ENCODE measurements at places on chromosomes 3 and 15.

- H3K27me3 ChIP-seq, result no peaks in the 10 kb centered on the region
- no peaks in the 10 kb centered on the region for H3K4me1 ChIP-seq
- H3K27ac ChIP-seq, result no peak overlapping the region
- DNase-seq, result no peak
- H3K36me3 ChIP-seq, result no peaks in the 10 kb centered on the region
Measured at GRCh38 chr3:20516311-20516710, 330.3 kb upstream of the SGO1 start.

DNA sequence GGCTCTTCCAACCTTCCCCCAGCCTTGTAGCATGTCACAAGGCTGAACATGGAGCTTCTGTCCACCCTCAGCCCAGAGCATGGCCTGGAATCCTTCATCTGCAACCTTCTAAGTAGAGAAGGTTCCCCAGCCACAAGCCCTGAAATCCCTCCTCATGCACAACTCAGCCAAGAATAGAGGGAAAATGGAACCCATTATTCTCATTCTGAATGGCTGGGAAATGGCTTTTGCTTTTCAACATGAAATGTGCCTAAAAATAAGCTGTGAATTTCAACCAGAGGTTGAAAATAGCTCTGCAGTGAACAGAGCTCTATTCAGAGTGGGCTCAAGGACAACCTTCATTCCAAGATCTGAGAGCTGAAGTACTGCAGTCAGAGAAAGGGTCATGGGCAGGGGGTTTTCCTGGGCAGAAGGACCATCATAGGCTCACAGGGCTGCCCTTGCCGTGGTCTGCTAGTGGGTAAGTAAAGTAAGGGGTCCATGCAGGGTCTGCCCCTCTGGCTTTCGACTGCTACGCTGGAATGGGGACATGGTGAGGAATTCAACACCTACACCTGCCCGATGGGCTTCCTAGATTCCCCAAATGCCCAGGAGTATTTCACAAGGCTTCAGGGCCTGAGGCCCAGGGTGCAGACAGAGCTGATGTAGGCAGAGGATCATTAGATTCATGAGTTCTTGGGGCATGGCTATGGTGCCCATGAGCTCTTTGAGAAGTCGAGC is 35.9 kb downstream of the POC1A start:
- no peak overlapping the region for H3K27ac ChIP-seq
- H3K4me1 ChIP-seq, result peaks cover 2% of the 10 kb centered on the region
- H3K27me3 ChIP-seq, result no peaks in the 10 kb centered on the region
- no peak for DNase-seq

DNA sequence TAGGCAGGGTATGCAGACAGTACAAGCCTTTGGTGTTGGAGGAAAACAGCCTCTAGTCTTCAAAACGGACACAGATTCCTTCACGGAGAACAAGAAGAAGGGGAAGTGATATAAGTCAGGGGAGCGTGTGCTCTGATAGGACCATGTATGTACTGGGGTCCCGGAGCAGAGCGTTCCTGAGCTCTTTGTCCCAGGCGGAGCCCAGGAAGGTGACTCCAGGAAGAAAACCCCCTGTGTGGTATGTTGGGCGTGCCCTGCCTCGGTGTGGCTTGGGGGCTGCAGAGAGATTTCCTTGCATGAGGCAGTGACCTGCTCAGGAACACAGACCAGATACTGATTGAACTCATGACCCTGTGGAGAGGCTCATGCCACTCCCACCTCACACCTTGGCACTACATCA is 21.7 kb downstream of the MELTF start:
- DNase-seq, result no peak
- H3K4me1 ChIP-seq, result peaks cover 3% of the 10 kb centered on the region
- H3K27ac ChIP-seq, result no peak overlapping the region
- H3K36me3 ChIP-seq, result no peaks in the 10 kb centered on the region

DNA sequence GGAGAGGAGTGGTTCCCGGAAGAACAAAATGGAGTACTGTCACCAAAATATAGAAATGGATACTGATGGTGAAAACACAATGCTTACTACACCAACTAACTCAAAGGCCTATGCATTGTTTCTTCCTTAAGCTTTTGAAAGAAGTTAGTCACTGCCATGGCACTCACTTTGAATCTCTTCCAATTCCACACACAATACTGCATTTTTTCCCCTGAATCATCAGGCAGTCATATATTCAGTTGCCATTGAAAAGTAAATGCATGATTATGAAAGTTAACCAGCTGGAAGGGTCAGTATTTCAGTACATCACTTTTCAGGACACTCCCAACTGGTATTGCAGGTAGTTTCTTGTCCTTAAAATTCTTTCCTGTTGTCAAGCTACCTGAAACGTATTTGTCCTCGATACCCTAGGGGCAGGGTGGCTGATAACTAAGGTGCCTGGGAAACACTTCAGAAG is 9.0 kb upstream of the LRRFIP2 start:
- H3K27ac ChIP-seq, result no peak overlapping the region
- H3K27me3 ChIP-seq, result no peaks in the 10 kb centered on the region
- no peak overlapping the region for H3K4me3 ChIP-seq
- peaks cover 12% of the 10 kb centered on the region for H3K4me1 ChIP-seq
- no peak for DNase-seq

DNA sequence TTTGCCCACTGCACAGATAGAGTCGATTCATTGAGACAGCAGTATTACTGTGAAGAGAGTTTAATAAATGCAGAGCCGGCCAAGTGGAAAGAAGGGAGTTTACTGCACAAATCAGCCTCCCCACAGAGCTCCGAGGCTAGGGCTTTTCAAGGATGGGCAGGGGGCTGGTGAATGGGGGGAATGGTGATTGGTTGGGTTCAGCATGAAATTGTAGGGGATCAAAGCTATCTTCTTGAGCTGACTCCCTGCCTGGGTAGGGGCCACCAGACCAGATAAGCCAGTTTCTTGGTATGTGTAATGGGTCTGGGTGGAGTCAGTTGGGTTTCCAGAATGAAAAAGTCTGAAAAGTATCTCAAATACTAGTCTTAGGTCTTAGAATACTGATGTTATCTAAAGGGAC is 66.6 kb downstream of the SYNPR start:
- H3K4me3 ChIP-seq, result no peak overlapping the region
- no peak for DNase-seq
- peaks cover 9% of the 10 kb centered on the region for H3K4me1 ChIP-seq
- no peaks in the 10 kb centered on the region for H3K27me3 ChIP-seq

GRCh38 chr3:20462723-20463122 is 276.7 kb upstream of the SGO1 start:
- no peaks in the 10 kb centered on the region for H3K4me1 ChIP-seq
- no peaks in the 10 kb centered on the region for H3K27me3 ChIP-seq
- H3K36me3 ChIP-seq, result no peaks in the 10 kb centered on the region
- no peak overlapping the region for H3K4me3 ChIP-seq

DNA sequence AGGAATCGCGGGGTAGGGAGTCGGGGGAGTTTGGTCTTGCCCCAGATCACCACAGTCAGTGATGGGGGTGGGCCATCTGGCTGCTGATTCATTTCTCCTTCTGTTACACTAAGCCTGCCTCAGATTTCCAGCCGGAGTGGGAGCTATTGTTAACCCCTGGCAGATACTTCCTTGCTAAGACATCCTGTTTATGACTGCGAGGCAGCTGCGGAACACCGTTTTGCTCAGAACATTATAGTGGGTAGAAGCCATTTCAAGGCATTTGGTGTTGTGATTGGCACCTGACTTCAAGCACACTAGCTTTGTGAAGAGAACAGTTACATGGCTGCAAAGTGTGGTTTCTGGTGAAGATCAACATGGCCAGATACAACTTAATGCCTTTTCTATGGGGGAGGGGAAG is 73.8 kb downstream of the FLNB start:
- H3K27ac ChIP-seq, result peak overlapping the region; percentile 67
- no peaks in the 10 kb centered on the region for H3K27me3 ChIP-seq
- H3K36me3 ChIP-seq, result peaks cover 32% of the 10 kb centered on the region
- H3K4me1 ChIP-seq, result peaks cover 9% of the 10 kb centered on the region
- H3K4me3 ChIP-seq, result no peak overlapping the region
- peak; percentile 67 for DNase-seq

DNA sequence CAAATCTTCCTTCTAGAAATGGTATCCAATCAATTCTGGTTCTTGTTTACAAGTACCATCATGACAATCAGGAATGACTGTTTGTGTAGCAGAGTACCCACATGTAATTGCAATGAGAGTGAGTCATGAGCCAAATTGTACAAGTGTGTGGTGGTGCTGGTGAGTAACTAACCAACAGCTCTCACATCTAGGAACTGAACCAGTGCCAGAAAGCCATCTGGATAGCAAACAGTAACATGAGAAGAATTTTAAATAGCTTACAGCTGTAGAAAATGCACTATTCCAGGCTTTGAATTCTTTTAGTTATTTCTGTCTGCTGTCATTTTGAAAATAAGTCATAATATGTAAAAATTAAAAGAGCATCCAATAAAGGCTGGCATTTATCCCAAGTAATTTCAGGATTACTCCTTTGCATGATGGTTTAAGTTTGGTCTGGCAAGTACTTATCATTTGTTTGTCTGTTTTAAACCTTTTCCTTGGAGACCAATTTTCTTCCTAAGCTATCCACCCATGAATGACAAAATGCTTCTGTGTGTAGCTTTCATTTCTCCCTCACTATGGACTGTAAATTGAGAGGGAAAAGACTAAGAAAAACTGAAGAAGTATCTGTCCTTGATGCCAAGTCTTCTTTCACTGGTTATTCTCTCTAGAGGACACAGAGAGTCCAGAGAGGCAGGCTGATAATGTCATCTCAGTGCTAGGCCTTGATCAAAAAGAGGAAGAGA is 60.0 kb downstream of the PIK3CB start:
- H3K27ac ChIP-seq, result peak overlapping the region; percentile 50
- no peak for DNase-seq
- H3K27me3 ChIP-seq, result no peaks in the 10 kb centered on the region
- peaks cover 68% of the 10 kb centered on the region for H3K36me3 ChIP-seq

DNA sequence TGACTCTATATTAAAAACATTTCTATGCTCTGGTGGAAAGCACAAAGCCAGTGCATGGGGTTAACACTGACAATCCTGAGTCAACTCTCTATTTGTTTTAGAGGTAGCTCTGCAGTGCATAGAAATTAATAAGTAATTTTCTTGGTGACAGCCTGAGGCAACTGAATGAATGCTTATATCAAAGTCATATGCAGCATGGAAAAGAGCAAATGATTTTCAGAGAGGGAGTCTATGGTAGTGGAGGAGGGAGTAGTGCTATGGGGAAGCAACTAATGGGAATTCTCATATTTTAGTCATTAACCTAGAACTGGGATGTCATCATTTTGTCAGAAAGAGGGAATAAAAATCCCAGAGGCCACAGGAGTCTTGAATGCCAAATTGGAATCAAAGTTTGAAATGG is 99.1 kb downstream of the CLSTN2 start:
- DNase-seq, result no peak
- H3K27ac ChIP-seq, result no peak overlapping the region
- no peak overlapping the region for H3K4me3 ChIP-seq
- no peaks in the 10 kb centered on the region for H3K4me1 ChIP-seq
- no peaks in the 10 kb centered on the region for H3K27me3 ChIP-seq

- no peaks in the 10 kb centered on the region for H3K27me3 ChIP-seq
- peaks cover 38% of the 10 kb centered on the region for H3K4me1 ChIP-seq
- H3K4me3 ChIP-seq, result peak within 1 kb of the TSS; percentile 67
- peak within 1 kb of the TSS; percentile 80 for H3K27ac ChIP-seq
Measured at GRCh38 chr3:52238761-52239701, at the start of gene TWF2. TWF2 (minus strand) TSS chr3:52239158; CDS start chr3:52239016, 142 bp downstream.

GRCh38 chr3:21407743-21408142 is 343.3 kb downstream of the ZNF385D start:
- H3K36me3 ChIP-seq, result no peaks in the 10 kb centered on the region
- H3K27ac ChIP-seq, result no peak overlapping the region
- no peak for DNase-seq
- H3K27me3 ChIP-seq, result no peaks in the 10 kb centered on the region

- no peaks in the 10 kb centered on the region for H3K27me3 ChIP-seq
- H3K4me3 ChIP-seq, result no peak overlapping the region
- peaks cover 11% of the 10 kb centered on the region for H3K4me1 ChIP-seq
- H3K27ac ChIP-seq, result no peak overlapping the region
- DNase-seq, result no peak
Measured at GRCh38 chr15:64009241-64009640, 37.0 kb downstream of the DAPK2 start.

GRCh38 chr3:88707837-88708236 is 399.6 kb upstream of the EPHA3 start:
- no peaks in the 10 kb centered on the region for H3K4me1 ChIP-seq
- no peaks in the 10 kb centered on the region for H3K27me3 ChIP-seq
- no peak overlapping the region for H3K27ac ChIP-seq
- H3K36me3 ChIP-seq, result no peaks in the 10 kb centered on the region

DNA sequence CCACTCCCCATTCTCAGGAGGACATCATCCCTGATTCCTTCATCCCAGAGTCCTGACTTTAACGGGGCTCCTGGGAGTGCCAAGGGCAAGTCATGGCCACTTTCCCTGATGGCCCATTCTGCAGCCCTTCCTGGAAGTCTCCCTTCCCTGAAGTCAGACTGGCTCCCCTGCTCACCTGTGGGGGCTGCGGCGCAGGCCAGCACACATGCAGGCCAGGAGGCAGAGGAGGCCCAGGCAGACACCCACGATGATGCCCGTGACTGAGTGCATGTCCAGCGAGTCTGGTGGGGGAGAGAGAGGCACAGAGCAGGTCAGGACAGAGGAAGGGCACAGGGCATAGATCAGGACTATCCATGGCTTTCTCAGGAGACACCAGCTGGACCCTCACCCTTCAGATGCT is 8.6 kb upstream of the IGDCC3 start:
- H3K36me3 ChIP-seq, result no peaks in the 10 kb centered on the region
- no peak overlapping the region for H3K4me3 ChIP-seq

DNA sequence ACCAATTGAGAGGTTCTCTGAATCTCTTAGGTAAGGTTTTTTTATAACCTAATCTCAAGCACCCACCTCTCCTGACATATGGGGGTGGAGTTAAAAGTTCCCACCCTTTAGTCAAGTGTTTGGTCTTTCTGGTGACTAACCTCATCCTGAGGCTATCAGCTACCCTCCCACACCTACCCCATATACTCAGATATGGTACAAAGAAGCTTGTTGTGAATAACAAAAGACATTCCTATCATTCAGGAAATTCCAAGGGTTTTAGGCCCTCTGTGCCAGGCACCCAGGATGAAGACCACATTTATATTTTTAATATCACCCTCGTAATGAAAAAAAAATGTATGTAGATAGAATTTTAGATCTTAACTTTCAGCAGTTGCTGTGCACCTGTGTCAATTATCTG is 9.0 kb downstream of the CHMP2B start:
- H3K4me1 ChIP-seq, result no peaks in the 10 kb centered on the region
- no peak overlapping the region for H3K27ac ChIP-seq
- no peak for DNase-seq
- no peak overlapping the region for H3K4me3 ChIP-seq
- H3K27me3 ChIP-seq, result no peaks in the 10 kb centered on the region
- H3K36me3 ChIP-seq, result no peaks in the 10 kb centered on the region

DNA sequence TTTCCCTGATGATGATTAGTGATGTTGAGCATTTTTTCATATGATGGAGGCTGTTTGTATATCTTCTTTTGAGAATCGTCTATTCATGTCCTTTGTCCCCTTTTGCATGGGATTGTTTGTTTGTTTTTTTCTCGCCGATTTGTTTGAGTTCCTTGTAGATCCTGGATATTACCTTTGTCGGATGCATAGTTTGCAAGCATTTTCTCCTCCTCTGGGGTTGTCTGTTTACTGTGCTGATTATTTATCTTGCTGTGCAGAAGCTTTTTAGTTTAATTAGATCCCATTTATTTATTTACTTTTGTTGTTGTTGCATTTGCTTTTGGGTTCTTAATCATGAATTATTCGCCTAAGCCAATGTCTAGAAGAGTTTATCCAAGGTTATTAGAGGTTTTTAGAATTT is 232.8 kb downstream of the XXYLT1 start:
- H3K4me3 ChIP-seq, result no peak overlapping the region
- peaks cover 74% of the 10 kb centered on the region for H3K27me3 ChIP-seq
- no peak overlapping the region for H3K27ac ChIP-seq

GRCh38 chr3:45983770-45984169 is 11.9 kb downstream of the FYCO1 start:
- no peak for DNase-seq
- H3K4me1 ChIP-seq, result no peaks in the 10 kb centered on the region
- no peaks in the 10 kb centered on the region for H3K27me3 ChIP-seq
- no peak overlapping the region for H3K27ac ChIP-seq
